ENCODE measurements at places on chromosomes 16 and 17.

DNA sequence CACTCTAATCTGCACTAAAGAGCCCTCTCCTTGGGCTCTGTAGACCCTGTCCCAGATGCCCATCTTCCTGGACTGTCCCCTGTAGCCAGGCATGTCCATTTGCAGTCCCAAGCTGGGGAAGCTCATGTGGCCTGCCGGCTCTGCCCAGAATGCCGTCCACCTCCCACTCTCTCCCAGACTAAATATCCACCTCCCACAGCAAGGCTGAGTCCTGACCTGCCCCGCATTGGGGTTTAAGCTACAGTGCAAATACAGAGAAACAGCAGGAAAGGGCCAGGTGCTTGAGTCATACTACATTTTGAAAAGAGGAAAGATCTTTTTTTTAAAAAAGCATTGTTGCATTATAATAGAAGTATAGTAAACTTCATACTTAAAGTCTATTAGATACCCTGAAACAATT lies 3.0 kb downstream of the ST6GALNAC2 start:
- DNase-seq = no peak

DNA sequence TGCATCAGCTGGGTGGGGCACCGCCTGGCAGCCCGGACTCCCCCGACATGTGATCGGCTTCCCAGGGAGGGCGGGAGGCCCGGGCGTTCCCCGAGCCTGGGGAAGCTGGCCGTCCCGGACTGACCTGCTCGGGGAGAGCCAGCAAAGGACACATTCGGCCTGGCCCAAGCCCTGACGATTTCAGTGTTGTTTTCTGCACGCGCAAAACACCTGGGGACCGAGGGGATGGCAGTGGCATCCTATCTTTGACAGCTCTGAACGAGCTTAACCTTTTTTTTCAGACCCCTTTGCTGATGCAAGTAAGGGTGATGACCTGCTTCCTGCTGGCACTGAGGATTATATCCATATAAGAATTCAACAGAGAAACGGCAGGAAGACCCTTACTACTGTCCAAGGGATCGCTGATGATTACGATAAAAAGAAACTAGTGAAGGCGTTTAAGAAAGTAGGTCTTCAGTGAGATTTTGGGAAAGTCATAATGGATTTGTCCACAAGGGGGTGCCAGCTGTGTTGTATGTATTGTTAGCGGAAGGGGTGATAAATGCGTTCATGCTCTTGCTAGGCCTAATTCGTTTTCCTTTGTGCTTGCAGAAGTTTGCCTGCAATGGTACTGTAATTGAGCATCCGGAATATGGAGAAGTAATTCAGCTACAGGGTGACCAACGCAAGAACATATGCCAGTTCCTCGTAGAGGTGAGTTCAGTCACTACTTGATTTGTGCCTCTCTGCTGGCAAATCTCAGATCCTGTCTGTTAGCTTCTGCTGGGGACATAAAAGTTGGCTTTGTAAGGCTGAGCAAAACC lies 1.0 kb downstream of the EIF1 start:
- DNase-seq = no peak

- DNase-seq = no peak
Measured at GRCh38 chr17:50898369-50899004, 32.3 kb upstream of the TOB1 start.

- DNase-seq = no peak
Measured at GRCh38 chr17:79824893-79825579, 14.2 kb downstream of the CBX4 start.

DNA sequence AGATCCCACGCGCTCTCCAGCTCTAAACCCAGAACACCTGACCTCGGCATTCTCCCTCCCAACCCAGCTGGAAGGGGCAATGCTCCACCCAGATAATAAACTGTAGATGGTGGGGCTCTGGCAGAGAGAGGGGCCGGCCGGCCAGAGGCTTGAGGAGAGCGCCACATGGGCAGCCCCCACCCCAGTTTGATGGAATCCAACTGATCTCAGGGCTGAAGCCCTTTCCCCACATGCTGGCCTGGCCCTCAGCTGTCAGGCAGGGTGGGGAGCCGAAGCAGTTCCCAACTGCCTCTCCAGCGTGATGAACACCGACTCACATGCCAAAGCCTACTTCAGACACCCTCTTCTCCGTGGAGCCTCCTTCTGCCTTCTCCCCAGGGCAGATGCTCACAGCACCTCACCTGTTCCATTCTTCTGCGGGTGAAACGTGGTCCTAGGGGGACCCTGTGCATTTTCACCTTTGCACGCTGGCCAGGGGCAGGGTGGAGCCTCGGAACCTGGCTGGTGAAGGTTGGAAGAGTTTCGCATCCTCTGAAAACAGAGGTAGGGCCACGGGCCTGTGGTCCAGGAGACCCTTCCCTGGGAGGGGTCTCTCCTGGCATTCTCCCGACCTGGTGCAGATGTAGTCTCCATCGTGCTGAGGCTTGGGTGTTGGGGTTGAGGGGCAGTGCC lies 65.7 kb upstream of the ZNF469 start:
- no peak for DNase-seq

DNA sequence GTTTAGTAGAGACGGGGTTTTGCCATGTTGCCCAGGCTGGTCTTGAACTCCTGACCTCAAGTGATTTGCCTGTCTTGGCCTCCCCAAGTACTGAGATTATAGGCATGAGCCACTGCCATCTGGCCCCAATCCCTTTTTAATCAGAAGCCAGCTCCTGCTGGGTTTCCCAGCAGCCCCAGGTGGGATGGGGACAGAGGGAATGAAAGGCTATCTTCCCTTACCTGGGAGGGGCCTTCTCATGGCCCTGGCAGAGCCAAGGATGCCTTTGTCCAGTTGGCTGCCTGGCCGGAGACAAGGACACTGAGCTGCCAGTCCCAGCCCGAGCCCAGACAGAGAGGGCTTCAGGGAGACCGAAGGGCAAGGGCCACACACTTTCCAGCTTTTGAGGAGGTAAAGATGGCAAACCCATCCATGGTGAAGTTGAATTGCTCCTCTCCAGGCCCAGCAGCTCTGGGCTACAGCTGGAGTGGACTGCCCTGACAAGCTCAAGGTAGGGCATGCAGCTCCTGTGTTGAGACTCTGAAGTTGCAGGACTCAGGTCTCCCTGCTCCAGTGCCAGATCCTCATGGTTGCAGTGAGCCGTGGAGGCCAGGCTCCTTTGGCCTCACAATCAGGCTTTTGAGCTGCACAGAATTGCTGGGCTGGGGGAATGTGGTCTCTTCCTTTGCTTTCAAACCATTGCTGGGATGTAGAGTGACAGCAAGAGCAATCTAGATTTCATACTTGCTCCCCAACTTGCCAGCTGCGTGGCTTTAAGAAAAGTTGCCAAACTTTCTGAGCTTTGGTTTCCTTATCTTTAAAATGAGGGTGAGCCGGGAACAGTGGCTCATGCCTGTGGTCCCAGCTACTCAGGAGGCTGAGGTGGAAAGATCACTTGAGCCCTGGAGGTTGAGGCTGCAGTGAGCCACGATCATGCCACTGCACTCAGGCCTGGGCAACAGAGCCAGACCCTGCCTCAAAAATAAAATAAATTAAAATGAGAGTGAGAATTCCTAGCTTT lies 44.5 kb upstream of the IL34 start:
- DNase-seq = no peak

GRCh38 chr17:80274331-80274730 lies 13.7 kb downstream of the RNF213 start:
- DNase-seq = no peak

DNA sequence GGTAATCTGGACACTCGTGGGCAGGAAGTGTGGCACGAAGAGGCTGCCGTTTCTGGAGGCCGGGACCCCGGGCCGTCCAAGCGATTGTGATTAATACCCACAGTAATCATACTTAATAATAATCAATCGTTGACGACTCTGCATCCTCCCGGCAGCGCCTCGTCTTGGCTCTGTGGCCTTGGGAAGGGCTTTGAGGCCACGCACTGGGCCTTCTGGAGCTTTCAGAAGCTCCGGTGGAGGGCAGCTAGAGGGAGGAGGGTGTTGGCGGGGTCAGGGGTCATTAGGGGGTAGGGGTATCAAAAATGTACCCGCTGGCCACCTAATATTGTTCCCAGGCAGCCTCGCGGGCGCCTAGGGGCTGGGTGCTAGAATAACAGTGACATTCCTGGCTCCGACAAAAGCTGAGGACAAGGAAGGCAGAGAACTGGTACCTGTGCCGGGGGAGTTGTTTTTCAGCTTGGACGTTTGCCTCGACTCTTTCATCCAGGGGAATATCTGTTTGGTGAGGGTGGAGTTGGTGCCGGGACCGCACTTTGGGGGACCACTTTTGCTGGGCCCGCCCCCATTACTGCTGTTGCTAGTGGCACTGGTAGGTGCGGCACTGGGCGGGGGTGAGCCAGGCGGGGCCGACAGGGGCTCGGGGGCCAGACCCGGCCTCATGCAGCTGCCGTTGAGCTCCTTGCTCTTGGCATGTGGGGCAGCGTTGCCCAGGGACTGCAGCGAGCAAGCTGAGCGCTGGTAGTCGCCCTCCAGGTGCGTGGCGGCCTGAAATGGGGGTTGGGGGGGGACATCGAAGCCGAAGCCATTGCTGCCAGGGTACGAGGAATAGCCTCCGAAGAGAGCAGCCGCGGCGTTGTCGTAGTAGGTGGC lies 6.9 kb upstream of the HOXB2 start:
- no peak for DNase-seq

DNA sequence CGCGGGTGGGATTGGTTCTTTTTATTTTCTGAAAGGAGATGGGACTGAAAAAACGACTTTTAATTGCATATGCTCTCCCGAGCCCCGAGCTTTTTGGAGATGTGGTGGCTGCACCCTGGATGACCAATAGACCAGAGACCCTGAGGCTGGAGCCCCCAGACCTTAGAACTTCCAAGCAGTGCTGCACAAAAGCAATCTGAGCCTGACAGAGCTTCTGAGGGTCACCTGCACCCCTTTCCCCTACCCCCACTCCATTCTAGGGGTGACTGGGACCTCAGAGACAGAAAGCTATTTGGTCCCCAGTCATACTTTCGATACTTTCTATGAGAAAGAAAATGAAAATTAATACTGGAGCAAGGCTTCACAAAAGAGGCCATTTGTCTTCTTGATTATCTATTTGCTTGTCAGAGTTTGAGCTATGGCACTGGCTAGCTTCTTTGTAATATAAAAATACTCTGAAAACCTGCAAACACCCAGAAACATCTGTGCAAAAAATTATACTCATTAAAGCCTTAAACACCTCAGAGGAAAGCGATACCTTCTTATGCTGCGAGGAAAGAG lies 3.6 kb downstream of the HOXB4 start:
- no peak for DNase-seq

GRCh38 chr17:35245196-35245486 lies 2.3 kb downstream of the SLFN5 start:
- DNase-seq = no peak

GRCh38 chr17:81693509-81694210 lies 9.5 kb upstream of the MRPL12 start:
- no peak for DNase-seq

DNA sequence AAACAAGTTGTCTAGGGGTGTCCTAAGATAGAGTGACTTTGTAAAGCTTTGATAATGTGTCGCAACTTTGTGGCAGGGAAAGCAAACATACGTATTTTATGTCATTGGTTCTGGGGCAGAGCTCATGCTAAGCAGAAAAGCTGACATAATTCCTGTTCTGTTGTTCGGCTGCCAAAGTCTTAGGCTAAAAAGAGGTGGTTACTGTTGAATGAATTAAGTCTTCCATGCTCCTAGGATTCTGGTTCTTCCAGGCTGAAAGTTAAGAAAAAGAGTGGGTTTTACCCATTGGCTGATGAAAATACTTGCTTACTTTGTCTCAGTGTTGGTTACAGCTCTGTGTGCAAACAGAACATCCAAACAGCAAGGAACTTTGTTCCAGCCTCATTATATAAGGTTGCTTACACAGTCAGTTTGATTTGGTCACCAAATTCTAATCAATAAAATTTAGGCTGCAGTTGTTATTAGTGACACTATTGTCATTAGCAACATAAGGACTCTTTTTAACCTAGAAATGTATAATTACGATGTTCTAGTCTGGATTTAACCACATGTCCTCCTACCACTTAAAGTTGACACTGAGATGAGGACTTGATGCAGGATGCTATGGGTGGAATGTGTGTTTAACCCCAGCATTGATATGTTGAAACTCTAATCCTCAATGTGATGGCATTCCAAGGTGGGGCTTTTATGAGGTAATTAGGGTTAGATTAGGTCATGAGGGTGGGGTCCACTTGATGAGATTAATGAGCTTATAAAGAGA lies 114.0 kb upstream of the GOT2 start:
- DNase-seq = no peak

DNA sequence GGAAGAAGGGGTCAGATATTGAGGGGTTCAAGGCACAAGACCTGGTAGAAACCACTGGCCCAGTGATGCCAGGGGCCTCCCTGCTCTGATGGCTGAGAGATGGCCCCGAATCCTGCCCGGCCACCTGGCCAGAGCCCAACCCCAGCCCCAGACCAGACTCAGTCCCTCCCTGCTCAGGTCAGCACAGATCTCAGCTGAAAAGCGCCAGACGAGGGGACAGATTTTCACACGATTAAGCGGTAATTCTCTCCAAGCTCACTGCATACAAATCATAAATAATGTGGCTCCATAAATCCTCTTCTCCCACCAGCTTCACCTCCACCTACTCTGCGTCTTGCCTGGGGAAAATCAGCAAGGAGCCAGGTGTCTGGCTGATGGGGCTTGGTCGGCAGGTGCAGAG lies 57.1 kb downstream of the ENGASE start:
- DNase-seq = no peak

DNA sequence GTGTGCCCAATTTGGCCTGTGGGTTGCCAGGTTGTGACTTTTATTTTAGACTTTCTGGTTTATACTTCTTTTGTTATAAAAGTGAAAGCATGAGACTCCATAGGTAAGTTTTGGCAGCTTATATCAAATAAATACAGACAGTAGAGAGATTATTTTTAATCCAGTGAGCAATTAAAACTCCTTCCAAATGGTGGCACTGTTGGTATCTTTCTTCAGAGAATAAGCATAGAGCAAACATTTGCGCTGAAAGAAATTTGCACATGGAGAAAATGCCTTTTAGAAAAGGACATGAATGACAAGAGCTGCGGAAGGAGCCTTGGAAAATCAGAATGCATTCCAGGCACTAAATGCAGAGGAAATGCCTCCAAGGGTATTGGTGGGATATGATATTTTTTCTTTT lies 46.1 kb upstream of the DNAJA2 start:
- DNase-seq = no peak

GRCh38 chr16:57540387-57540786 lies 2.1 kb upstream of the ADGRG5 start:
- DNase-seq = no peak

DNA sequence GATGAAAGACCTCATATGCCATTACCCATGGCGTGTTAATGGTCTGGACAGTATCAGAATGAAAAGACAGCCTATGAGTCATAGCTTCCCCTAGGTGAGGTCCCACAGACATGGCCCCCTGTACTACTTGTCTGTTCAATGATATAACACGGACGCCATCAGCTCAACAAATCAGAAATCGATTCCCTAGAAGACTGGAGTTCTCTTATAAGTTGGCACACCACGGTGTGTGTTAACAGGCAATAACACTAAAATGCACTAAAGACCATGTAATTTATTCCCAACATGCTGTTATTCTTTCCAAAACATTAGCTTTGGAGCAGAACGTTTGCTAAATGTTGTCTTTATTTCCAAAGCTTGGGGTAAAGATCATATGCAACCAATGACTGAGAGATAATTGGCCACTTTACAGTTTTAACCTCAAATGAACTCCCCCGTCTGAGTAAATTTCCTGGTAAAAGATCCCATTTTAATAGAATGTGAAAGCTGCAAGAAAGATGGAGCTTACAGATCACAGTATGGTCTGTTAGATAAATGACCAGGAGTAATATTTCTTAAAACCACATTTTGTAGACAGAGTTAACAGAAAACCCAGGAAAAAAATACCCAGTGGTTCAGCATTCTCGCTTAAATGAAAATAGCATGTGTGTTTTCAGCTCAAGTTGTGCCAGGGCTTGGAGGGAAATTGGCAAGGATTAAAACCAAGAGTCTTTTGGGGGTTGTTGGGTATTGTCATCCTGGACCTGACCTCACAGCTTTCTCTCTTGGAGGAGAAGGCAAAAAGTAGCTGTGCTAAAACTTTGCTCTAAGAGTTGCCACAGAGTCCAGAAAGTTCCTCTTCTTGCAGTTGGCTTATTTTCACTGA lies 65.9 kb downstream of the PCTP start:
- DNase-seq = no peak
